ENCODE measurements at places on chromosomes 5 and 9.

- DNase-seq, result no peak
Observed at GRCh38 chr5:139849942-139850341, 54.3 kb downstream of the PSD2 start.

GRCh38 chr9:33177639-33178038 lies 10.5 kb upstream of the B4GALT1 start:
- DNase-seq, result no peak

GRCh38 chr9:86075132-86076109 lies 23.9 kb downstream of the GOLM1 start:
- no peak for DNase-seq

DNA sequence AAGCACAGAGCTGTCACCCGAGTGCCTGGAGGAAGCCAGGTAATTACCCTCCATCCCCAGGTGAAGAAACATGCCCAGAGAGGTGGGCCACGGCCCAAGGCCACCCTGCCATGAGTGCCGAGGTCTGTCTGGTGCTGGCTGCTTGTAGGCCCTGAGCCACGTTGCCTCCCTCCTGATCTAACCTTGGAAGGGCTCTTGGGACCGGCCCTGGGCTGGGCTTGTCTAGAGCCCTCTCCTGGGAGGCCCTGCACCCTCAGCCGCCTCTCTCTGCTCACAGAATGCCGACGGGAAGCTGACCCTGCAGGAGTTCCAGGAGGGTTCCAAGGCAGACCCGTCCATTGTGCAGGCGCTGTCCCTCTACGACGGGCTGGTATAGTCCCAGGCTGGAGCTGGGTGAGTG lies 39.4 kb upstream of the HMCN2 start:
- no peak for DNase-seq

DNA sequence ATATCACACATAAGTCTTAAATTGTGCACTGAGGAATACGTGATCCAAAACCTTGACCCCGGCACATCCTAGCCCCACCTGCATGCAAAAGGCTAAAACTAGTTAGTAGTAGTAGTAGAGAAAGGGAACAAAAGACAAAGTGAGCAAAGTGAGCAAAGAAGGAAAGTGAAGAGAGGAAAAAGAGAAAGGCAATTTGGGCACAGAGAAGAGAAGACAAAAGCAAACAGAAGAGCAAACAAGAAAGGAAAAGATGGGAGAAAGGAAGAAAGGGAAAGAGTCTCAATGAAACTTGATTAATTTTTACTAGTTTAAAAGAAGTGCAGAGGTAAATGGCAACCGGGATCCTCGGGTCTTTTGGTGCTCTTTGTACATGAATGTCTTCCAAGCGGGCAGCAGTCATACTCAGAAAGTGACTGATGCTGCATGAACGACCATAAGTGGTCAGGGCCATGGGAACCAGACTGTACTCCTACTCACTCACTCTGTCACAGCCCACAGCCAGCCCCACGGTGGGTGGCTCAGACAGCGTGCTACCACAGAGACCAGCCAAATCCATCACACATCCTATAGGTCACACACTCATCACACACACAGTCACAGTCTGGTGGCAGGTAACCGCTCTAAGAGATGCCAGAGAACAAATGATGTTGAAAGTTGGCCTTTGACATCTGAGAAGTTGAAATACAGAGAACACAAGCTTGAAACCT lies 203.9 kb downstream of the FBN2 start:
- DNase-seq, result no peak

DNA sequence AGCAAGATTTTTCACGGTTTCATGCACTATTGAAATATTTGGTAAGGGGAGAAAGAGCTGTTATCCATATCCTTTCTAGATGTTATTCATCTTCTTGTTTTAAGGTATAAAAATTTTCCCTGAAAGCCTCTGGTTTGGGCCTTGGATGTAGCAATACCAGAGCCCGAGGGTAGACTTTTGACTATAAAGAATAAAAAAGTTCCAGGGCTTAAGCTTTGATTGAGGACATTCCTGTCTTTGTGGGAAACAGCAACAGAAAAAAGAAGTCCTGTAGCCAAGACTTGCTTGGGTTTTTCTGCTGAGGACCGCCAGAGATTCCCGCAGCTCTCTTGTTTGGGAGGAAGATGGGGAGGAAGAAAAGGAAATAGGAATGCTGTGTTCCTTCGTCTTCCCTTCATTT lies 440.0 kb upstream of the WWC1 start:
- DNase-seq, result no peak

GRCh38 chr5:117182104-117182503 lies 607.5 kb upstream of the SEMA6A start:
- DNase-seq, result peak; percentile 89

DNA sequence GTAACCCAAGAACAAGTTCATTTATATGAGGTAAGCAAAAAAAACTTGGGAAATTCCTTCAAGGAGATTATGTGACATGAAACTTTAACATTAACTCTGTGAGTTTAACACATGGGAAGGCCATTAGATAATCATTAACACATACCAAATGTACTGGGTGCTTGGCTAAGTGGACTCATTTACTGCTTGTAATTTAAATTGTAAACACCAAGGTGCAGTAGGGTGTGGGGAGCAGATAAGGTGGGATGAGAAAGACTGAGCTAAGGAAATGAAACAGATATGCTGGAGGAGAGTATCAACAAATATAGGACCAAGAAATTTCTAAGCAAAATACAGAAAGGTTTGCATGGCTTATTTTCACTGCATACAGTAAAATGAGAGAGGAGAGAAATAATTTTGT lies 2384.8 kb upstream of the ACO1 start:
- no peak for DNase-seq

- no peak for DNase-seq
Observed at GRCh38 chr9:114524247-114524681, 19.0 kb upstream of the WHRN start.

All from putamen (tissue), 1 donor.